ENCODE measurements at places on chromosomes 4 and X. TPM values are rescaled to one million over a fixed set of nuclear protein-coding genes. Genes with fewer than 3 reads are reported as not detected.

ADAMTS3 gene
- 4.6 TPM for total RNA-seq

SMR3B gene
- total RNA-seq: not detected

KCND1 gene
- 0.51 TPM for total RNA-seq

LYAR gene
- total RNA-seq: 51.6 TPM

DNA sequence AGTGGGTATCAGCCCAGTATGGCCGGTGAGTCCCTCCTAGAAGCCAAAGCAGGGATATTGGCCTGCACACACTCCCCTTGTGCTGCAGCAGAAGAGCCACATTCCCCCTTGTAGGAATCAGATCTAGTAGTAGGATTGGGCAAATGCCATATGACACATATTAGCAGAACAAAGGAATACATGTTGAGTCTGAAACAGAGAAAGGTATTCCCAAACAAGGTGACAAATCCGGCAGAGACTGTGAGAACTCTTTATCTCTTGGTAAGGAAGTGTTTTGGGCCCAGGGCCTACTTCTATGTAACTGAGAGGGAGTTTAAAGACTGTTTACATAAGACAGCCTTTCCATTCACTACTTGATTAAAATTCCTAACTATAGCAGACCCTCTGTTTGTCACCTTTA, 1382.0 kb downstream of the FAM133A start:
- no peak for DNase-seq

DNA sequence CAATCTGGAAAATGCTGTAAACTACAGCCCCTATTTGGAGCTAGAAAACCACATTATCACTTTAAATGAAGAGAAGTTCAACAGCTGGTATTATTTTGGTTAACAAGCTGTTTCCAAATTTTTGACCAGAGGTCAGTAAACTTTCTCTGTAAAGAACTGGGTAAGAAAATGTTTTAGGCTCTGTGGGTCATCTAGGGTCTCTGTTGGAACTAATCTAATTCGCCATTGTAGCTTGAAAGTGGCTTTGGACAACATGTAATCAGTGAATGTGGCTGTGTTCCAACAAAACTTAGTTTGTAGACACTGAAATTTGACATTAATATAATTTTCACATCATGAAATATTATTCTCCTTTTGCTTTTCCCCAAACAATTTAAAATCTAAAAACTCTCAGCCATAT, 25.8 kb upstream of the RNF150 start:
- no peak for DNase-seq

GRCh38 chrX:55008571-55009358, 8.6 kb downstream of the APEX2 start:
- DNase-seq: no peak

GRCh38 chr4:61734409-61734808, 534.3 kb downstream of the ADGRL3 start:
- no peak for DNase-seq

GRCh38 chr4:187632260-187632995, 363.1 kb upstream of the ZFP42 start:
- DNase-seq: no peak

- DNase-seq: no peak
Measured at GRCh38 chr4:42816880-42817400, 75.6 kb upstream of the GRXCR1 start.

Data from epithelial cell of proximal tubule (primary cell).